ENCODE measurements at places on chromosomes 5 and 9.

DNA sequence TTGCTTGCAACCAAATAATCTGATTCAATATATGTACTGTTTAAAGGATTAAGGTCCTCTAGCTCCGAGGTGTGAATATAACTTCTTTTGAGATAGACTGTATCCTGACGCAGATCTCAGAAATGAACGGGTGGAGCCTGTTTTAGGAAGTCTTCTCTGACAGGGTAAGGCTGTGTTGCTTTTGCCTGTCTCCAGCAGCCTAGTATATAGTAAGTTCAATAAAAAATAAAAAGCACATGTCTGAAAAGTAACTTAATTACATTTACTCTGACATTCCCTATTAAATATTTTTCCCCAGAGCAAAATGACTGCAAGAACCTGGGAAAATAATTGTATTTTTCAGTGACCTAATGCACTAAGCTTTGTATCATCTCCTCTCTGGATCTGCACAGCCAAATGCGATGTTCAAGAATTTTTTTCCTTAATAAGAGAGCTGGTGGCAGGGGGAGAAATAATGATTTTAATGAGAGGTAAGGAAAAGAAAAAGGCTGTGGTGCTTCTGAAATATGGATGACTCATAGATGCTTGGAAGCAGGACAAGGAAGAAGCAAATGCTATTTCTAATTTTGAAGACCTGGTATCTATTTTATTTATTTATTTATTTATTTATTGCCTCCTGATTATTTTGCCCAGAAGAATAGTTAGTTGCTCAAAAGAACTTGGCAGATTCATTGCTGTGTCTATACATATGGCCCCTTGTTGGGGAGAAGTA lies 7.3 kb downstream of the PPP3R2 start:
- DNase-seq: no peak

GRCh38 chr5:134585966-134586365 lies 46.7 kb downstream of the SAR1B start:
- DNase-seq: no peak

DNA sequence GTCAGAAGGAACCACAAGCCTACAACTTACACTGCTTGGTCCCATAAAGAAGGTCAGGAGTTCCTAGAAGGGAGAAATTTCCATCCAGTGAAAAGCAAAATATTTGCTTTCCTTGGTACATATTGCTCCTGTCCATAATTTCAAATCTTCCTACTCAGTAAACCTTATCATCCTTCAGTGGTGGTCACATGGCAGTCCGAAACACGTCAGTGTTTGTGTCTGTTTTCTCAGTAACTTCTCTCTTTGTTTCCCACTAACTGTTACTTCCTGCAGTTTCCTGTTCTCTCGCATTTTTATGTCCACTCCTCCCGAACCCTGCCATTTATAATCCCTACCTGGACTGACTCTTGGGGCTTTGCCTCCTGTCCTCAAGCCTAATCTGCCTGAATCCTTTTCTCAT lies 129.1 kb downstream of the FANCC start:
- no peak for DNase-seq

DNA sequence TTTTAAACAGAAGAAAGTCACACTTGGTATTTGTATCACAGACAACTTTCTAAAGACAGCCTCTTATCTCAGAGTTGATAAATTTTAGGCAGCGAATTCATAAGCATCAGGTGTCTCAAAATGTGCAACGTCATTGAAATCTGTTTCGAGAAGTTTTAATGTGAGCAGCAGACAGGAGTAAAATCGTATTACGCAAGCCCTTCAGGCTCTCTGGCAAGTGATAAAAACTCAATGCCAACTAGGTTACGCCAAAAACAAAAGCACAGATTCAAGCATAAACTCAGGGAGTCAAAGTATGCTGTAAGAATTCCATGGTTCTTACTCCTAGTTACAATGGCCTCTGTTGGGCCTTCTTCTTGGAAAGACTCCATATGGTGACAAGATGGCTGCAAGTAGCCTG lies 244.7 kb downstream of the SEMA5A start:
- DNase-seq: no peak

GRCh38 chr5:165209101-165209727 lies 1703.8 kb downstream of the MAT2B start:
- DNase-seq: peak; percentile 48

DNA sequence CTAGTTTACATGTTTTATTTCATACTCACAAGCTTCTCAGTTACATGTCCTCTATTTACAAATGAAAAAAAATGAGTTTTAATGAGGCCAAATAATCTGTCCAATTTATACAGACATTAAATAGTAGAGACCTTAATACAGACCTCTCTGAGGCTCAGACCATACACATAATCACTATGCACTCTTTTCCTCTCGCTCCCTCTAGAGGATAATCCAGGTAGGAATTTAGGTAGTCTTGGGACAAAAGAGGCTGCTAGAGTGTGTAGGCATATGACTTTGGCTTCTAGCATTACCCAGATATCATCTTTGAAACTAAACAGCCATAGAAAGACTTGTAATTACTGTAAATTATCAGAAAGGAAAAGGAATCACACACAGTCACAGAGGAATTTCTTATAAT lies 444.7 kb downstream of the HINT1 start:
- peak; percentile 8 for DNase-seq

DNA sequence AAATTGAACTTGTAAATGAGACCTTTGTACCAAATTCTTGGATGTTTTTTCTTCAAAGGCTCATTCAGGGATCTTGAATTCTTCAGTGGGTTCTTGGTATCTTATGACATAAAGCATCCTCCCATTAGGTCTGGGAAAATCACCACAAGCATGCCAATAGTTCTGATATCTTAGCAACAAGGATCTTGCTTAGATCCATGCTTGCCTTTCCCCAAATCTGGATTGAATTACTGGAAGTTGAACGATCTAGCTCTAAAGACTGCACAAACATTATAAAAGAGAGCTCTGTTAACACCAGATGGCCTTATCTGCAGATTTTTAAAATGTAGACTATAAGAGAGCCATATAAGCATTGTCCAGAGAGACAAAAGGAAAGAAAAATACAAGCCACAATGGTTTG lies 266.3 kb downstream of the RAB3C start:
- DNase-seq: no peak

GRCh38 chr5:58885260-58885659 lies 302.4 kb downstream of the RAB3C start:
- no peak for DNase-seq

DNA sequence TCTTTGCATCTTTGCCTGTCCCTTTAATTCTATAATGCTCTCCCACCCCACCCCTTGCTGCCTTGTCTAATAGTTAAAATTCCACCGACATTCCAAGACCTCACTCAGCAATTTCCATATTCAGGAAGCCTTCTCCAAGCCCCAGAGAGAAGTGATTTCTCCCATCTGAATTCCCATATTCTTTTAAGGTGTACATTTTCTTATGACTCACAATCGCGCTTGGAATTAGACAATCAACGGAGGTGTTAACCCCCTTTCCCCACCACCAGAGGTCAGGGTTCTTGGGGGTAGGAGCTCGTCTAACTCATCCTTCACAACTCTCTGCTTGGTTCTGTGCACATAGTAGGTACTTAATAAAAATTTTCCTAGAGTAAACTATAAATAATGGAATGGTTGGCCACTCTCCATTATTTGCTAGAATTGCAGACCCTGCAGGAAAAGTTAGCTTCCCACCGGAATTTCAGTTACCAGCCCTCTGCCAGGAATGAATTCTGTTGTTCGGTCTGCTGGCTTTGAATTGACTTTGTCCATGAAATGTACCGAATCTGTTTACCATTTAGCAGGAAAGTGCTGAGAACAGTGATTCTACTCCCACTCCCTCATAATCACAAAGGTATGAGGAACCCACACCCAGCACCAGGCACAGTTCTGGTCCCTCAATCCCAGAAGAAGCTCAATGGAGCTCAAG lies 5.0 kb downstream of the KCNIP1 start:
- no peak for DNase-seq

DNA sequence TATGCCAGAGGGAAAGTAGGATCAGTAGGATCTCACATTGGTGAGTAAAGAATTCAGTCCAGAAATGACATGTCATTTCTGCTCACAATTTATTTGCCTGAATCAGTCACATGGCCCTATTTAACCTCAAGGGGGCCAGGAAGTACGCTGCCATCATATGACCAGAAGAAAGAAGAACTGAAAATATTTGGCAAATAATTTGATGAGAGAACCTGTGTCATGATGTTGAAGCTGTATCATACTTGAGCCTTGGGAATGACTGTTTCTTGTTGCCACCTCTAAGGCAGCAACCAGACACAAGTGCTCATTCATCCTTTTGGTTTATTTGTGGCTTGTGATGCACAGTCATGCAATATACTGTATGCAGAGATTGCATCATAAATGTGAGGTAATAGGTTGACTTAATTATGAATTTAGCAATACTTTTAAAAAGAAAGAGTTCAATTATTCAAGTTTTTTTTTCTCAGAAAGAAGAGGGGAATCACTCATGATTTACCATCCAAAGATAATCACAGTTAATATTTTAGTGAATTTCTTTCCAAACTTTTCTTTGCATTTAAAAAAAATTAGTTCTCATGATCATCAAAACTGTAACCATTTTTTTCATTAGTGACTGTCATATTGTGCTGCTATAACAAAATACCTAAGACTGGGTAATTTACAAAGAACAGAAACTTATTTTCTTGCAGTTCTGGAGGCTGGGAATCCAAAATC lies 8.2 kb upstream of the ZFYVE16 start:
- DNase-seq: no peak

- no peak for DNase-seq
Measured at GRCh38 chr9:132864691-132865090, 13.4 kb downstream of the AK8 start.

DNA sequence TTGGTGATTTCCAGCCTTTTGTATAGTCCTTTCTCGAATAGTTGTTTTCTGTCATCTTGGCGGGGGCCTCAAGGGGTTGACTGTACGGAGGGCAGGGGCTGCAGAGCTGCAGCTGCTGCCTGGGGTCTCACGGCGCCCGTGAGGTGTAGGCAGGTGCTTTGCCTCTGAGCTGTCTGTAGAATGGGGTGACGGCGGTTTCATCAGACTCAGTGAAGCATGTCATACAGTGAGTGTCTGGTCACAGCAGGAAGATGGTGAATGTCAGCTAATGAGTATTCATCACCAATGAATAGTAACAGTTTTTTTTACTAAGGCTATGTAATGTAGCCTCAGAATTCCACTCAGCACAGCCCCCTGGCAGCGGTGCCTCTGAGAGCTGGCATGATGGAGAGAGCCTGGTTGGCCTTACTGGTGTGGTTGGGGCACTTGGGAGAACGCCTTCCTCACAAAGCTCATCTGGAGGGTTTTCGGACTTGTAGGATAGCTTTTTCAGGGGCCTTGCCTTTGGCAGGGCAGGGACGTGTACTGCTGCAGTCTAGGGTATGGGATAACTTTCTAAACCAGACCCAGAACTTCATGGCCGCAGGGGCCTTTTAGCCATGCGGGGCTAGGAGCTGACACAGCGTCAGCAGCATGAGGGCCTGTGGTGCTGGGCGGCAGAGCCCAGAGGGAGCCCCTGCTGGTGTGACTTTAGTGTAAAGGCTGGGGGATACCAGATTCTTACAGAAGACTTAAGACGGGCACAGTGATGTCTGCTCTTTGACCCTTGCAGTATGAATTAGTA lies 15.0 kb downstream of the TENT4A start:
- DNase-seq: no peak

DNA sequence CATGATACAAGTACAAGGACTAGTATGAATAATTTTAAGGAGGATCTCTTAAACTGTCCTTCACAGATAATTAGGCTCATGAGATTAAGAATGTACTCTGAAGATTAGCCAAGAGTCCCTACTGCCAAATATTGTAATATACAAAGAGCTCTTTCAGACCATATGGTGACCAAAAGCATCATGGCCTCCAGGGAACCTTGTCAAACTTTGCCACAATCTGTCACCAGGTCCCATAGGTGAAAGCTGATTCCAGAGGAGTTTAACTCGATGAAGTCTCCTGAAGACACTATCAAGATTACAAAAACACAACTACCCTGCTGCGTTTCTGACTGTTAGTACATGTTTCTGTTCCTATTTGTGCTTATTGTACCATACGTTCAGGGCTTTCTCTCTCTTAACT lies 395.4 kb upstream of the ITGA1 start:
- no peak for DNase-seq

DNA sequence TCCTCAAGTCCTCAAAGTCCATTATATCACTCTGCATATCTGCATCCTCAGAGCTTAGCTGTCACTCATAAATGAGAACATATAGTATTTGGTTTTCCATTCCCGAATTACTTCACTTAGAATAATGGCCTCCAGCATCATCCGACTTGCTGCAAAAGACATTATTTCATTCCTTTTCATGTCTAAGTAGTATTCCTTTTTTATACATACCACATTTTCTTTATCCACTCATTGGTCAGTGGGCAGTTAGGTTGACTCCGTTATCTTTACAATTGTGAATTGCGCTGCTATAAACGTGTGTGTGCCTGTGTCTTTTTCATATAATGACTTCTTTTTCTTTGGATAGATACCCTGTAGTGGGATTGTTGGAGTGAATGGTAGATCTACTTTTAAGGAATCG lies 117.2 kb downstream of the OR2K2 start:
- no peak for DNase-seq

DNA sequence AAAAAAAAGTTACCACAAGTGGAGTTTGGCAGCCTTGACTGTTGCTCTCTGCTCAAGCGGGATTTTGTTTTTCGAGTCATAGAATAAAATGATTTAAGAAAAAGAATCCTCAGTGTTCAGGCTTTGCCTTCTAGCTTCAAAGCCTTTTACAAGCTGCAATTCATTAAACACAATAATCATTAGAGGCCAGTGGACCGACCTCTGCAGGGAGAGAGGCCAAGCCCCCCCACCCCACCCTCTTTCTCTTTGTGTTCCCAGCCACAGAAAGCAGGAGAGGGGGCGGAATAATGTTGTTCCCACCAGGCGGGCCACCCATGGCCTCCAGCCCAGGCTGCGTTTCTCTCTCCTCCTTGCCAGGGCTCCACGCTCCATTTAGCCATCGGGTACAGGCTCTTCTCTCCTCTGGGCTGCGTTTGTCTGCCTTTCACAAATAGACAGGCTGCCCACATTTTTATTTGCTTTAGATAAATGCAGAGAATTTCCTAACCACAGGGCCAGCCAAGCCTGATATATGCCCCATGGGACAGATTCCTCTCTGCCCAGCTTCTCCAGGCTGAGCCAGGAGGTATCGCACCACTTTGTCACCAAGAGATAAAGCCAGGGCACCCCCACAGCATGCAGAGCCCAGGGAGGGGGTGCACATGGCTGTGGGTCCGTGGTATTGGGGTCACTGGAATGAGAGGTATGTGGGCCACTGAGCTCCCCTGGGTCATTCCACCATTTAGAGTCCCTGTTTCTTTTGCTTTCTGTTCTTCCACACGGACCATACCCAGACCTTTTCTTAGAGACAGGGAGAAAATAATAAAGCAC lies 318.8 kb downstream of the PIK3R1 start:
- DNase-seq: no peak

GRCh38 chr5:85357309-85357708 lies 972.6 kb upstream of the EDIL3 start:
- DNase-seq: no peak

Data from SW 1271 (cell line).